HS-27A (cell line): ENCODE measurements at places on chromosomes 5 and 9.

- peak; percentile 59 for DNase-seq
Measured at GRCh38 chr5:167639766-167640165, 651.7 kb upstream of the WWC1 start.

- no peak for DNase-seq
Measured at GRCh38 chr5:20559845-20560244, 571.8 kb upstream of the CDH18 start.

GRCh38 chr5:99441235-99441634 is 512.4 kb upstream of the CHD1 start:
- DNase-seq: no peak

GRCh38 chr5:76990899-76991459 is 38.1 kb downstream of the CRHBP start:
- DNase-seq: no peak

GRCh38 chr9:124272979-124273378 is 15.2 kb downstream of the NEK6 start:
- DNase-seq: no peak

GRCh38 chr9:128442150-128442549 is 13.7 kb upstream of the ODF2 start:
- DNase-seq: no peak
